Lung microvascular endothelial cell (primary cell): ENCODE measurements at places on chromosomes 11 and 22.
A peak's percentile ranks its signal among the peaks of the same experiment; 100 is the strongest.

- peak; percentile 10 for DNase-seq
Measured at GRCh38 chr11:64028398-64029115, 7.2 kb upstream of the FLRT1 start.

DNA sequence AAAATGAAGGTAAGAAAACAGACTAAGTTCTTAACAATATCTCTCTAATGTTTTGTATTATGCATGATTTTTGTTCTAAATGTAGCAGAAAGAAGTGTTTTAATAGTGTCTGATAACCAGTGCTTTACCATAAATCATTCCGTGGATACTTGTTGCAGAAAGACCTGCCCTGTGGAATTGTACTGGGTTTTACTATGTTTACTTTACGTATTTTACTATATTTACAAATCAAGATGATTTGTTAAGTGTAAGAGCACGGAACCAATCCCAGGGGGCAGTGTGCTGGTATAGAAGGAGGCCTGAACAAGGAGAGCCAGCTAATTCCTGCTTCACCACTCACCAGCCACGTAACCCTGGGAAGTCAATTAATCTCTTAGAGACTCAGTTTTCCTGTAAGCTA, 1.4 kb downstream of the HTR3B start:
- DNase-seq = peak; percentile 11

- no peak for DNase-seq
Measured at GRCh38 chr11:119700536-119701346, 28.3 kb downstream of the NECTIN1 start.

GRCh38 chr11:88312628-88313027, 24.9 kb downstream of the CTSC start:
- no peak for DNase-seq

- no peak for DNase-seq
Measured at GRCh38 chr11:127056338-127056971, 55.9 kb upstream of the KIRREL3 start.

DNA sequence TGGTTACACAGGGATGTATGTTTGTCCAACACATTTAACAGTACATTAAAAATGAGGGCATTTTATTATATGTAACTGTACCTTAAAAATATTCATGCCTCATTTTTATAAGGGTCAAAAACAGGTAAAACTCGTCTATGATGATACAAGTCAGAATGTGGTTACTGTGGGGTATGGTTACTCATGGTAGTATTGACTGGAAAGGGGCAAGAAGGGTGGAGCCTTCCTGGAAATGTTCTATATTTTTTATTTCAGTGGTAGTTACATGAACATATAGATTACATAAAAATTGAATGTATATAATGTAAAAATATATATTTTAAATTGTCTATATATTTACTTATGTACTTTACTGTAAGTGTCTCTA, 99.8 kb downstream of the STIM1 start:
- no peak for DNase-seq

DNA sequence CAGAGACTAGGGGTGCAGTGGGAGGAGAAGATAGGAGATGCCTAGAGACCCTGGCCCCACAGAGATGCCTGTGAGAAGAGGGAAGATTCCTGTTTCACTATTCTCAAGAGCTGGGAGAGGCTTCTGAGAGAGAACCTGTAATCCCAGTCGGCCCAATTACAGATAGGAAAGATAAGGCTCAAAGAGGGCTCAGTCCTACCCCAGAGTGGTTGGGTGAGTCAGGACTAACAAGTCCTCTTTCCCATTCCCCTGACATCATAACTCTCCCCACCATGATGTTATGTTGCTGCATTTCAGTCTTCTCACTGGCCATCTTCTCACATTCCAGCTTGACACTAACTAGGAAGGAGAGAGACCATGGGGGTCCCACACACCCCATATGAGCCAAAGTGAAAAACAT, 17.9 kb downstream of the ARHGEF12 start:
- no peak for DNase-seq

- DNase-seq = peak; percentile 60
Measured at GRCh38 chr11:117807482-117808327, 10.7 kb upstream of the DSCAML1 start.

DNA sequence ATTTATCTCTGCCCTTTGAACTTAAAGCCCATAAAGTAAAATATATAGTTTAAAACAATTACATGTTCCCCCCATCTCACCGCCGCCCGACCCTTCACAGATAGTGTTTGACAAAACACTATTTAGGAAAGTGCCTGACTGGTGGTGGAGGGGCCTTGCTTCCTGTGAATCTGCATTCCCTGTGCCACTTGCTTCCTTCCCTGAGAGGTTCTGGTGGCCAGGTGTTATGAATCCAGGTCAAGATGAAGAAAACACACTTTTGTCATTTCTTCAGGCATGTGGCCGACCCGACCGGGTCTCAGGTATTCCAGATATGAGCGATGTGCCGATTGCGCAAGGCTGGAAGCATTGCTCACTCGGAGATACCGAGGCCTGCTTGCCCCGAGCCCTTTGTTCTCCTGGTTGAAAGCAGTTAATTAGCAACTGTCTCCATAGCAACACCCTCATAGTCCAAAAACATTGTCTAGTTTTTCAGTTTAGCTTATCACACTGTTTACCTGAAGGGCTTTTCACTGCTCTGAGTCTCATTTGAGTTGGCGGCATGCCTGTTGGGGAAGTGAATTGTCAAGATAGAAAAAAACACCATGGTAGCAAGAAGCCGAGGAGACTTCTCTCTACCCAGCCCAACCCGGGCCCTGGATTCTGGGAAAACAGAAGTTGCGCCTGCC, 128.3 kb downstream of the TEAD1 start:
- DNase-seq = peak; percentile 93

- peak; percentile 98 for DNase-seq
Measured at GRCh38 chr22:35961480-35962295, 66.9 kb downstream of the RBFOX2 start.

DNA sequence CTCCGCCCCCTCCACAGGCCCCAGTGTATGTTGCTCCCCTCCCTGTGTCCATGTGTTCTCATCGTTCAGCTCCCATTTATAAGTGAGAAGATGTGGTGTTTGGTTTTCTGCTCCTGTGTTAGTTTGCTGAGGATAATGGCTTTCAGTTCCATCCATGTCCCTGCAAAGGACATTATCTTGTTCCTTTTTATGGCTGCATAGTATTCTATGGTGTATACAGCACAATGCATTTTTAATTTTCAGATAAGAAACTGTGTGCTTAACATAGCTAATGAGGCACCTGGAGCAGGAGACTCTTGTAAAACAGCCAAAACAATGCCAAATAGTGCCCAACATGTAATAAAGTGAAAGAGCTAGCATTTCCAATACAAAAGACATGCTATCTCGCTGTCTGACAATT, 21.8 kb downstream of the ALG9 start:
- DNase-seq = no peak

DNA sequence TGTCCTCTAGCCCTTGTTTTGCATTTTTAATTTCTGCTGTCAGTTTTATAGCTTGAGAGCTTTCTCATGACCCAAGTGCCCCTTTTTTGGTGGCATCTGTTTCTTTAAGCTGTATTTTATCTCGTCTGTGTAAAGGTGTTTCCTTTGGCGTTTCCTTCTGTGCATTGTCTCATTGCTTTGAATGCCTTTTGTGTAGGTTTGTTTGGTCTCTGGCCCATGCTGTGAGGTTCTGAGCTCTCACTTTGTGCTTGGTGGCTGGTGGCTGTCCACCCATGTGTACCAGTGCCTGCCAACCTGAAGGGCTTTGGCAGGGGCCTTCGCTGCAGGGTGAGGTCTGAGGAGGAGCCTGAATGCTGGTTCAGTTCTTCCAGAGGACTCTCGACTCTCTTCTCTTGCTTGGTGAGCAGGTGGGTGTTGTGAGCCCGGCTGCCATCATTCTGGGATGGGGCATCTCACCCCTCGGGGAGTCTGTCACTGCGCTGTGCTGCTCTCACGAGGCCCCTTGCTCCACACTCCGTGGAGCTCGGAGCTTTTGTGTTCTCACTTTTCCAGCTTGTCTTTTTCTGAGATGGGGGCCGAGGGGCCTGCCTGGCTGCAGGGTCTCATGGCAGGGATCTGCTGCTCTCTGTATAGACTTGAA, 14.9 kb downstream of the AP2A2 start:
- DNase-seq = peak; percentile 62

DNA sequence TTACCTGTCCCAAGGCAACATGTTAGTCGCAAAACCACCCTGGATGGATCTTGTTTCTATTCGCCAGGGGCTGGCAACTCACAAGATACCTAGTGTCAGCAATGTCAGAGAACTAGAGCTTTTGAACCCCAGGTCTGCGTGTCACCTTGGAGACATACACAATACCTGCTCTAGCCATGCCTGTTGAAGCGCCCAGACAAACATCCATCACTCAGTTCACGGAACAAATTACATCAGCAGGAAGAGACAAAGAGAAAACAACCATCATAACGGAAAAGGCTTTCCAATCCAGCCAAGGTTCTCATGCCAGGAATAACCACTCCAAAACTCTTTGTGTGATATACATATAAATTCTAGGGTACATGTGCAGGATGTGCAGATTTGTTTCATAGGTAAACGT, 2.2 kb downstream of the CD59 start:
- peak; percentile 97 for DNase-seq

- DNase-seq = no peak
Measured at GRCh38 chr22:49112176-49112575, 715.5 kb downstream of the BRD1 start.

DNA sequence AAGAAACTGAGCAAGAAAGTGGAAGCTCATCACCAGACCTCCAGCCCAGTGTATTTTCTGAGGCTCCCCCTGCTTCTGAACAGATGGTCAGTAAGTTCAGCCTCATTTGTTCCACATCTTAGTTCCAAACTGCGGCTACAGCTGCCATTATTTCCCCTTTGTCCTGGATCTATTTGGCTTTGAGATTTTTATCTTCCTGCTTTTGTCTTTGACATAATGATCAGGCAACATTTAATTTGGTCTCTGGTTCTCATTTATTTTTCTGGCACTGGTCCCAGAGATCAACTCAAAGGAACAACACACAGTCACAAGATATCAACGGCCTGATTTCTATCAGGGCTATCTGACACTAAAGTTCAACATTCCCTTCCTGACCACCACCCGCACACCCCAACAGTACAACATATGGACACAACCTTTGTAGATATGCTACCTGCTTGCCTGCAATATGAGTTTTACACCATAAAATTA, 137.5 kb downstream of the FAM76B start:
- DNase-seq = peak; percentile 51

GRCh38 chr11:64407221-64407620, 48.3 kb downstream of the RPS6KA4 start:
- no peak for DNase-seq

DNA sequence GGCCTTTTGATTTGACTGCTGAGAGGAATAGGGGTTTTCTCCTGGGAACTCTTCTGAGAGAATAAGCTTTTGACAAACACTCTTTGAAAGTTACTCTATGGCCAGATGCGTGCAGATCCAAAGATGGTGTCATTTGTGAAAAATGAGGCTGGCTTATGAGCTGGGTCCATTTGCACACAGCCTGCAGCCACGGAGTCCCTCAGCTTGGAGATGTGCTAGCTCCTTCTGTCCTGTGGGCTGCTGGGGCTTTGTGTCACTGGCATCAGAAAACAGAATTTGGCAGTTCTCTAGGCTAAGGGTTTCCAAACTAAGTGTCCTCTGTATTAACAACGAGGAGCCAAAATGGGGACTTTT, 702.4 kb downstream of the NTM start:
- peak; percentile 32 for DNase-seq

DNA sequence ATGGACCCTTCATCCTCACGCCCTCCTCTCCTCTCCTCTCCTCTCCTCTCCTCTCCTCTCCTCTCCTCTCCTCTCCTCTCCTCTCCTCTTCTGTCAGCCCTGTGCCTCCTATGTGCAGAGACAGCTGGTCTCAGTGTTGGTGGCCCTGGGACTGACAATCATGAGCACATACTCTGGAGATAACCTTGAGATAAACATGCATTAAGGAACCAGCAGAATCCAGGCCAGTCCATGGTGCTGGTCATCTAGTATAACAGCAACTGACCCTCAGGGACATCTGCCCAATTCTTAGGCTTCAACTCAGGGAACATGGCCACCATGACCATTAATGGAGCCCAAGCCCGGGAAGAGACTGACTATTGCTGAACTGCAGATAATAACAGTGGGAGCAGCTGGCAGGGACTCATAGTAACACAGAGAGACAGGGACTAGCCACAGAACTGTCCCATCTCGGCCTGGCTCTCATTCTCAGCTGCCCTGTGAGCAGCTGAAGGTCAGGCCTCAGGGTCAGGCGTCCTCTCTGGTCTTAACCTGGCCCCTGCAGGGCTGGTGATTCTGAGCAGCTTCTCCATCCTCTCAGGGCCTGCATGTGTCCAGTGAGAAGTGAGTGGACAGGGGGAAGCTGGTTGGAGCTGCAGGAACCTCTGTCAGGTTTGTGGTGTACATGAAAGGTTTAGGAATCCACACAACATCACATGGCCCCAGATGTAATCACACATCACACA, 45.4 kb downstream of the GGTLC2 start:
- no peak for DNase-seq

GRCh38 chr22:30273711-30274436, 7.2 kb upstream of the OSM start:
- no peak for DNase-seq

GRCh38 chr11:85355921-85356320, 271.2 kb downstream of the DLG2 start:
- no peak for DNase-seq

DNA sequence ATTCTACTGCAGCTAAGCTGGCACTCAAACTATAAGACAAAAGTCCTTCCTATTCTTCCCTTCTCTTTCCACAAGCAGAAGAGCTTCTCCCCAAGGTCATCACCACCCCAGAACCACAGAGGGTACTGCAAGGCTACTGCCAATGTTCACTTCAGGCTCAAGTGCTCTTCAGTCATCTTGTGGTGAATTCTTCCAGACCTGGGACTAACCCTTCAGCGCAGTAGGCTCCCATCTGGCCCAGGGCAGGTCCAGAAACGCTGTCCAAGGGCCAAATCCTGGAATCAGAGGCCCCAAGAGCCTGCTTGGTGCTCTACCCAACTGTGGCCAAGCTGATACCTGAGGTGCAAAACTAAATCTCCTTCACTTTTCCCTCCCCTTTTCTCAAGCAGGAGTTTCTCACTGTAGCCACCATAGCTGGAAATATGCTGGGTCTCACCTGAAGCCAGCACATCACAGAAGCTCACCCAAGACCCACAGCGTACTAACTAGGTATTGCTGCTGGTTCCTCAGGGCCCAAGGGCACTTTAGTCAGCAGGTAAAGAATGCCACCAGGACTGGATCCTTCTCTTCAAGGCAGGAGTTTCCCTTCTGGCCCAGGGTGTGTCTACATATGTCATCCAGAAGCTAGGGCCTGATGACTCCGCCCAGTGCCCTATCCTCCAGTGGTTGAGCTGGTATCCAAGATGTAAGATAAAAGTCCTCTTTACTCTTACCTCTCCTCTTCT, 27.8 kb downstream of the FCHSD2 start:
- no peak for DNase-seq

GRCh38 chr11:15871904-15872626, 484.3 kb downstream of the SOX6 start:
- no peak for DNase-seq
